ENCODE measurements at places on chromosomes 7 and 10. TPM values are rescaled to one million over a fixed set of nuclear protein-coding genes. Genes with fewer than 3 reads are reported as not detected.

Gene TFEC
- total RNA-seq: not detected

Gene GFRA1
- total RNA-seq: 10.4 TPM

Gene CLIP2
- 14.0 TPM for total RNA-seq

Gene AGFG2
- 50.9 TPM for total RNA-seq

Gene FAM13C
- 0.22 TPM for total RNA-seq

Gene NODAL
- not detected for total RNA-seq

Gene ERV3-1
- total RNA-seq: 3.8 TPM

Gene CCDC3
- total RNA-seq: 0.93 TPM

Gene CCDC172
- not detected for total RNA-seq

Gene SORBS1
- total RNA-seq: 0.58 TPM

Gene RSPH10B
- 0.05 TPM for total RNA-seq

Gene TAS2R41
- total RNA-seq: not detected

Gene RPEL1
- total RNA-seq: not detected

Gene TRIM73
- 2.1 TPM for total RNA-seq

Gene PLCE1
- total RNA-seq: 6.8 TPM

Gene FXYD4
- total RNA-seq: not detected

Gene SDK1
- 0.37 TPM for total RNA-seq

Gene PNLIPRP3
- not detected for total RNA-seq

Gene OR13A1
- 0.05 TPM for total RNA-seq

Gene MSMB
- 0.42 TPM for total RNA-seq

Gene VAX1
- total RNA-seq: 1.3 TPM
